Naive thymus-derived CD4-positive, alpha-beta T cell (primary cell): ENCODE measurements at places on chromosomes 2 and 18. TPM values are rescaled to one million over a fixed set of nuclear protein-coding genes. Genes with fewer than 3 reads are reported as not detected.

CLEC4F gene
- total RNA-seq: 1.6 TPM

GRCh38 chr18:55509631-55510324, 78.2 kb downstream of the TCF4 start:
- H3K4me1 ChIP-seq: no peaks in the 10 kb centered on the region
- H3K36me3 ChIP-seq: no peaks in the 10 kb centered on the region
- no peaks in the 10 kb centered on the region for H3K27me3 ChIP-seq
- no peak overlapping the region for H3K4me3 ChIP-seq
- DNase-seq: no peak

KLHL14 gene
- total RNA-seq: not detected

FAM124B gene
- 2.1 TPM for total RNA-seq

- H3K36me3 ChIP-seq: no peaks in the 10 kb centered on the region
- H3K4me1 ChIP-seq: no peaks in the 10 kb centered on the region
- no peak overlapping the region for H3K27ac ChIP-seq
- H3K4me3 ChIP-seq: no peak overlapping the region
- DNase-seq: peak; percentile 22
Observed at GRCh38 chr2:209960676-209961630, 41.5 kb upstream of the RPE start.

GPR155 gene
- 16.5 TPM for total RNA-seq

- no peaks in the 10 kb centered on the region for H3K27me3 ChIP-seq
- H3K36me3 ChIP-seq: no peaks in the 10 kb centered on the region
- peak; percentile 57 for DNase-seq
- peaks cover 22% of the 10 kb centered on the region for H3K4me1 ChIP-seq
- H3K4me3 ChIP-seq: peak within 1 kb of the TSS; percentile 78
Observed at GRCh38 chr2:105329561-105330495, at the start of gene TGFBRAP1. TSS of gene TGFBRAP1 (minus strand) at chr2:105329735. CDS start at chr2:105308301, 21,434 bp downstream.

DNA sequence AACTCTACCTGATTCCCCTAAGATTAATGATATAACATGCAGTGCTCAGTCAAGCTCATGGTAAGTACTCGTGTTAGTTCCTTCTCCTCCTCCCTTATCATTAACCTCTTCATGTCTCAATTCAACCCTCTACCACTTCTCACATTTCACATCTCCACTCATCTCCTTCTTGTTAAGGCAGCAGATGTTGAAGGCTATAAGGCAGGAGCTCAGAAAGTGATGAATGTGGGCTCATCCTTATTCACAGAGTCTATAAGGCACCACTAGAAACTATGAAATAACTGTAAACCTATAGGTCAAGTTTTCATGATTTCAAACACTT, 56.0 kb downstream of the CLHC1 start:
- no peak for DNase-seq
- H3K4me3 ChIP-seq: no peak overlapping the region
- no peak overlapping the region for H3K27ac ChIP-seq
- H3K4me1 ChIP-seq: no peaks in the 10 kb centered on the region
- H3K36me3 ChIP-seq: no peaks in the 10 kb centered on the region
- H3K27me3 ChIP-seq: no peaks in the 10 kb centered on the region

DNA sequence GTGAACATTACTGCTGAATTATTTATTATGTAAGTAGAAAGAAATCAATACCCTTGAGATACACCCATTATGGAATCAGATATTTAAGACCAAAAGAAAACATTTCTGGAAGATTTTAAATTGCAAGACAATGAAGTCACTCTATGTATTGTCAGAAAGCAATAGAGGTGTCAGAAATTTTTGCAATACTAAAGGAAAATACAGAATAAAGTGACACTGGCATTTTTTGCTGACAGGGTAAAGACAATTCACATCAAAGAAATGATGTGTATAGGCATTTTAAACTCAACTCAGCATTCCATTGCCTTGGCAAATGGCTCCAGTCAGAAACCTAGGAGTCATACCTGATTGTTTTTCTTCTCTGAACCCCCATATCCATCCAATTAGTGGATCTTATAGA, 191.0 kb upstream of the PID1 start:
- H3K36me3 ChIP-seq: no peaks in the 10 kb centered on the region
- no peak overlapping the region for H3K27ac ChIP-seq
- H3K4me3 ChIP-seq: no peak overlapping the region
- H3K4me1 ChIP-seq: no peaks in the 10 kb centered on the region
- no peak for DNase-seq
- no peaks in the 10 kb centered on the region for H3K27me3 ChIP-seq

DNA sequence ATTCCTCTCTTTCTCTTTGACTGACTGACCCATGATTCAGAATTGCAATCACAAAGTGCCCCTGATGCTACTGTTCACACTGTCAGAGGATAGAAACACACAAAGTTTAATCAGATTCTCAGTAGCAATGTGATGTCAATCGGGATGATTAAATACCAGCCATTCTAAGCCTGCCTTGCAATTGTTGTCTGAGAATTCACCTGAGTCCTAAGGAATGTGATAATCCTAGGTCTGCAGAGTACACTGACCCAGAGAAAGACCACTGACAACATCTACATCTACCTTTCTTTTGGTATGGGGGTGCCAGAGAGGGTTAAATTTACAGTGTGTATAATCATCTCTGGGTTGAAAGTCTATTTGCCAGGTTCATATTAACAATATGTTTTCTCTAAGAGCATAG, 883.3 kb downstream of the NRXN1 start:
- no peaks in the 10 kb centered on the region for H3K4me1 ChIP-seq
- H3K27me3 ChIP-seq: no peaks in the 10 kb centered on the region
- H3K27ac ChIP-seq: no peak overlapping the region
- no peak overlapping the region for H3K4me3 ChIP-seq
- no peak for DNase-seq
- H3K36me3 ChIP-seq: no peaks in the 10 kb centered on the region

NCKAP5 gene
- total RNA-seq: not detected in 2 replicates

RGPD3 gene
- 0.38 TPM for total RNA-seq

ARHGEF33 gene
- total RNA-seq: not detected in 2 replicates

DNA sequence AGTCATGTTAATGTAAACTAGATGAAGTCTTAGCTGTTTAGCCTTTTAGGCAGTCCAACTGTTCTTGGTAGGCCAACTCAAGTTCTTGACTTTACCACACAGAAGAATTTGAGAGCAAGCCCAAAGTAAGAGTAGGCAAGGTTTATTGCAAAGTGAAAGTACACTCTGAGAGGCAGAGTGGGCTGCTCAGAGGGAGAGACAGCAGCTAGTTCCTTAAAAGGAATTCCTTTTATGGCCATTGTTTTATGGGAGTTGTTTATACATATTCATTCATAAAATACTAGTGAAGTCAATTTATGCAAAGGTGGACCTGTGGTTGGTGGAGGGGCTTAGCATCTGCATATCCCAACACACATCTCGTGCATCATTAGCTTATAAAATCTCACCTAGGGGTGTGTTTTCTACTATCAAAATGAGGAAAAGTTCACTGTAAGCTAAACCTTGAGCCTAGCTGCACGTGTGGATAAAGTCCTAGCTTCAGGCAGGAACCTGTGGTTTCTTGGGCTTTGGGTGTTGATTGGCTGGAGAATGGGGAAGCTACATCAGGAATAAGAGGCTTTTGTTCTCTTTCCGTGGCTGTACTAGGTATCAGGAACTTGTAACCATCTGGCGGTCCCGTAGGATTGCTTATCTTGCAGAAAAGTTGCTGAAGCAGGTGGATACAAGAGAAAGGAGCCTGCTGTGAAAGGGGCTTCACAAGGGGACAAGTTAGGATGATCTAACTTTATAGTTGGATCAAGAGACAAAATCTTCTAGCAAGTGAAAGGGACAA, 110.4 kb upstream of the GULP1 start:
- H3K27me3 ChIP-seq: no peaks in the 10 kb centered on the region
- no peak for DNase-seq
- H3K4me3 ChIP-seq: no peak overlapping the region

TTN gene
- total RNA-seq: 43.8 TPM

STK39 gene
- total RNA-seq: 21.4 TPM

DNA sequence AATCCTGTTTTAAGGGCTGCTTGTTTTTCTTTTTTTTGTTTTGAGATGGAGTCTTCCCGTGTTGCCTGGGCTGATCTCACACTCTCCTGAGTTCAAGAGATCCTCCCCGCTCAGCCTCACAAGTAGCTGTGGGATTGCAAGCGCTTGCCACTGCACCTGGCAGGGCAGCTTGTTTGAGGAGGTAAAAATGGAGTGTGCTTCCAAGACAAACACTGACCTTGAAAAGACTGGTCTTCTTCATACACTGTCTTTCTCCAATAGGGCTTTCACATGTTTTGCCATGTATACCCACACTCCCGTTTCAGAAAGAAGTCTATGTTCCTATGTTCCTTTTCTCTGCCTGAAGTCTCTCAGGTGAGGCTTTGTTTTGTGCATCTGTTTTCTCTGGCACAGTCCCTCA, 32.6 kb upstream of the LDAH start:
- DNase-seq: no peak
- H3K36me3 ChIP-seq: no peaks in the 10 kb centered on the region
- no peak overlapping the region for H3K27ac ChIP-seq
- H3K27me3 ChIP-seq: no peaks in the 10 kb centered on the region
- no peak overlapping the region for H3K4me3 ChIP-seq

DNA sequence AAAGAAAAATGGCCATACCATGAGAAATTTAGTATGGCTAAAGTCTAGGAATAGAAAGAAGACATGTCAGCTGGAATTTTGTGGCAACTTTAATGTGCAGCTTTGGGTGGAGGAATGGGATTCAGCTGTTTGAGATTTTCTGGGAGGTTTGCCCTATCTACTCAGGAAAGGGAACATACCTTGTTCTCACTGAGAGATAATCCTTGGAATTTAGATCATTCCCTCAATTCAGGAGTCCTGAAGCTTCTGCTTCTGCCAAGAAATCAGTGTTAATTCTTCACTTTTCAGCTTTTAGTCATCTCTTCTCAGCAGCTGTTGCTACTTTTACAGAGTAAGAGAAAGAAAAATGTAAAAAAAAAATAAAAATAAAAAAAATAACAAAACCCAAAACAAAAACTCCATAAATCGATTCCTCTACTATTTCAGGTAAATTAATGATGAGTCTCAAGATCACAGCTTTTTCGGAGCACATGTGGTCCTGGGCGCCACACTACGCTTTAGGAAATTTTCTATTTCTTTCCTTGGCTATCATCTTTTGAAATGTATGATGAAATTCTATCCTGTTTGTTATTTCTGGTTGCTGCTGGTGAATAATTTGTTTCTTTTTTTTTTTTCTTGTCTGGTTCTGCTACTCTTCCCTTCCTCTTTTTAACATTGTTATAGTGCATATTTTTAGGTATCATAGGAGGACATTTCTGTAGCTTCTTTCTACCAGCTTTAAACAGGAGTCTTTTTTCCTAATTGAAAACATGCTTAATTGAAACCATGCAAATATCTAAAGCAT, 18.9 kb upstream of the BAZ2B start:
- no peak overlapping the region for H3K27ac ChIP-seq
- no peaks in the 10 kb centered on the region for H3K36me3 ChIP-seq
- H3K4me1 ChIP-seq: no peaks in the 10 kb centered on the region
- no peak overlapping the region for H3K4me3 ChIP-seq
- DNase-seq: no peak

MROH2A gene
- total RNA-seq: not detected

ZNF514 gene
- 10.6 TPM for total RNA-seq

DNA sequence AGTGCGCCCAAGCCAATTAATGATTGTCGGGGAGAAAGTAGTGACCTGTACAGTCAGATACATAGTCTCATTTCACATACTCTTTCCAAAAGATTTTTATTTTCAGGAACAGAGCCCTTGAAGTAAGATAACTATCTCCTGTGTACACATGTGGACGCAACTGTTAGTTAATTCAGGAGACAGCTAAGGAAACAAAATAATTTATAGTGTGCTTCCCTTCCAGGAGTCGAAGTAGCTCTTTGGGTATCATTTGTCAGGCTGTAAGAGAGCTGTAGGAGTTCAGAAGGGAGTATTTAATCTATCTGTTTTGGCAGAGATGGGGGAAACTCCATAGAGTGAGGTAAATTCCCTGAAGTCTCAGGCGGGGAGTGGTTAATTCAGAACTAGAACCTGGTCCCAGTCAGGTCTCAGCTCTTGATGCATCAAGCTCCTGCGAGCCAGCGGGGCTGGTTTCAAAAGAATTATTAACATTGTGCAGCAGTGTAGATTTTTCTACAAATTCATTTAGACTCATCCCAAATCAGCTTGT, 63.0 kb downstream of the MAPK4 start:
- no peak for DNase-seq
- H3K4me1 ChIP-seq: no peaks in the 10 kb centered on the region
- no peak overlapping the region for H3K4me3 ChIP-seq

DNA sequence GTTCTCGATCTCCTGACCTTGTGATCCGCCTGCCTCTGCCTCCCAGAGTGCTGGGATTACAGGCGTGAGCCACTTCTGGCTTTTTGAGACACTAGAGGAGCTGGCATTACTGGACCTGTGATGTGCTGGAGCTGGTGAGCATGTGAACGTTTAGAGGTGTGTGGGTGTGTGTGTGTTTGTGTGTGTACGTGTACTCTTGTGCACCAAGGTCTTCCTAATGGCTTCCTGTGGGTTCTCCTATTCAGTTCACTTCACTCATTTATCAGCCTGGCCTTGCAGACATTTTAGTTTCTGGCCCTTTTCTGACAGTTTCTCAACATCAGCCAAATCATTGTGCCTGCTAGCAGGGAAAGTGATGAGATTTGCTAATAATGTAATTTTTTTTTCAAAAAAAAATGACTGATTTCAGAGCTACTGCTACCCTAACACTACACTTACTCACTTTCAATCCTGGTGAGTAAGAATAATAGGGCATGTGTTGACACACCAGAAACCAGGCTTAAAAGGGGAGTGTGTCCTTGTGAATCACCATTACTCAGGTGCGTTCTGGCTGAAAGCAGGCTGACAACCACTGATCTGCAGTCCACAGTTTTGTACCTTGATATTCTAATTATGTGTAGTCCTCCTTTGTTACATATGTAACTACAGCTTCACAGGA, 41.0 kb upstream of the ACTR3 start:
- DNase-seq: no peak
- no peaks in the 10 kb centered on the region for H3K36me3 ChIP-seq
- H3K4me1 ChIP-seq: no peaks in the 10 kb centered on the region
- no peak overlapping the region for H3K27ac ChIP-seq
- no peak overlapping the region for H3K4me3 ChIP-seq
